ENCODE measurements at places on chromosomes 4 and X.

DNA sequence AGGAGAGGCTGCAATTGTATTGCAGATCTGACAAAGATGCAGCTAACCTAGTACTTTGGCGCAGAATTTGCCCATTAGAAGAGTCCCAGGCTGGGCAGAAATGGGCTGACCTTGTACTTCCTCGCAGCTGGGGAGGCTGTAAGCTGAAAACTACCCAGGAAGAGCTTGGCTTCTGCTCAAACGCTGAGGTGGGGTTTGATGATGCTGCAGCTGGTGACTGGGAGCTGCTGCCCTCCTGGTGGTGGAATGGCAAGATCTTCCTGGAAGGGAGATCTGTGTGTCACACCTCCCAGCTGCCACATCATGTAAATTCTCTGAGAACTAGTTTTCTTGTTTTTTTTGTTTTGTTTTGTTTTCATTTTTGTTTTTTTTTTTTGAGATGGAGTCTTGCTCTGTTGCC, 17.4 kb downstream of the CCNG2 start:
- no peak for DNase-seq

GRCh38 chr4:113576947-113577678, 184.4 kb downstream of the CAMK2D start:
- no peak for DNase-seq

GRCh38 chr4:168731006-168731636, 234.3 kb downstream of the PALLD start:
- no peak for DNase-seq

DNA sequence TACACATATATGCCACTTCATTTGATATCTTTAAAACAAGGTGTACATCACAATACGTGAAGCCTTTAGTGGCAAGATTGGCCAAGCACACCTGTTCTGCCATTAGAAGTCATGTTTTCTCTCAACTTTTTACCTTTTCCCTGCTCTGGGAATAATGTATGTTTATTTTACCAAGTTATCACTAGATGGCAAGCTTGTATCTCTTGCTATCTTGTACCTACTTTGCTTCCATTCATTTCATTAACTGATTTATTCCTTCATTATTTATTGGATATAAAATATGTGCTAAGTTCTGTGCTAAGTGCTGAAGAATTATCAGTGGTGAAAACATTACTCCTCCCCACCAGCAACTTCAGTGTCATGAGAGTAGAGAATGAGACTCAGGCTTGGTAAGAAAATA, 245.5 kb downstream of the ANK2 start:
- DNase-seq, result no peak

Measured in HT-29 (cell line).